ENCODE measurements at places on chromosomes 13 and 19.
A peak's percentile ranks its signal among the peaks of the same experiment; 100 is the strongest.

DNA sequence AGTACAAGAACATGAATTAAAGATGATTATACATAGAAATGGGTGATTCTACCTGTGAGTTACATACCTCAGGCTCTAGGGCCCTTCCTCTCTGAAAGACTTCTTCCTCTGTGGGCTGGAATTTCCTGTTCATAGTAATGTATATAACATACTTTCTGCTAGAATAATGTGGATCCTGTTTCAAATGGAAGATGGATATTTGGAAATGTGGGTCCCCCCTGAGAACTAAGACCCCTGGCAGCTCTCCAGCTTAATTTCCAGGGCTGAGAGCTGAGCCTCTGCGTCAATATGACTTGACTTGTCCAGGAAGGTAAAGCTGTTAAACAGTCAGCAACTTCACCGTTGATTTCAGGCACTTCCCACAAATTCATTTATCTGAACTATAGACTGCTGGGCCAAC, 296.3 kb downstream of the NALCN start:
- no peak for DNase-seq

DNA sequence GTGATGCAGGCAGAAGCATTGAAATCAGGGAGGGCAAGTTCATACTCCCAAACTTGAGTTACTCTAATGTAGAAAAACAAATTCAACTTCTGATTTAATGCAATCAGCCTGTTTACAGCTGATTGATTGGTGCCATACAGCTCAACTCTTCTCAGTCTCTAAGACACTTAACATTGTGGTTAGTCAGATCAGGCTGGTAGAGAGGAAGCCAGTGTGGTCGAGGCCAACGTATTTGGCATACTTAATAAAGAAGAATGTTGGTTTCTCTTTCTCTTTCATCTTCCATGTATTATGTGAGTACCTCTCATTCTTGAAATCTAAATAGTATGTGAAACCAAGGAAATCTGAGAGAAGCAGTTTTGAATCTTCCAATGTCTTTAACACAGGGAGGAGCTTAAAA, 255.0 kb upstream of the SLITRK1 start:
- peak; percentile 80 for DNase-seq

DNA sequence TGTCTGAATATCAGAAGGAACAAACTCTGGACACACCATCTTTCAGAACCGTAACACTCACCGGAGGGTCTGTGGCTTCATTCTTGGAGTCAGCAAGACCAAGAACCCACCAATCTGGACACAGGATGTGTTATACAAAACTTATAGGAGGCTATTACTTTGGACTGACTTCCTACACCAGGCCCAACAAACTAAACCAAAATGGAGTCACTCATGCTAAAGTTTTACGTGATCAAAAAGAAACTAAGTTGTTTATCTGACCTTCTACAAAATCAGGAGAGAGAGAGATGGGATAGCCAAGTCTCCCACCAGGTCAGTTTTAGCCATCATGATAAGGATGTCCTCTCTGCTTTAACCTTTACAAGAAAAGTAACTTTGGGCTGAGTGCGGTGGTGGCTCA, 3.2 kb upstream of the RAB11B start:
- DNase-seq: no peak

GRCh38 chr13:77702366-77702765, 4.9 kb downstream of the SLAIN1 start:
- DNase-seq: no peak

DNA sequence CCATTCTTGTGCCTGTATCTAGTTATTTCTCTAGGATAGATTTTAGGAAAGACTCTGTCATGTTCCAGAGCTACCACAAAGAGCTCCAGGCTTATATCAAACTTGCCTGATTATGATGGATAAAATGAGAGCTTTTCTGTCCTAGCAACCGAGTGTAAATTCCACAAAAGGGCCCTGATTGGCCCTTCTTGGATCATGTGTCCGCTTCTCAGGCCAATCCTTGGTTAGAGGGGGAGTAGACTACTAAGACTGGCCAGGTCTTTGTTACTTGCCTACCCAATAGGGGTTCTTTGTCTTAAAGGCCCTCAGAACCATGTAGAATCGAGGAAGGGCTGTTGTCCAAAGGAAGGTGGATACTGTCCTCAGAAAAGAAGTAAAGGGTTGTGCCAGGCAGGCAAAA, 2.4 kb downstream of the DHX34 start:
- peak; percentile 17 for DNase-seq

GRCh38 chr19:33274663-33275558, 27.4 kb downstream of the CEBPA start:
- no peak for DNase-seq

- no peak for DNase-seq
Measured at GRCh38 chr19:19300613-19301012, 19.7 kb downstream of the SUGP1 start.

DNA sequence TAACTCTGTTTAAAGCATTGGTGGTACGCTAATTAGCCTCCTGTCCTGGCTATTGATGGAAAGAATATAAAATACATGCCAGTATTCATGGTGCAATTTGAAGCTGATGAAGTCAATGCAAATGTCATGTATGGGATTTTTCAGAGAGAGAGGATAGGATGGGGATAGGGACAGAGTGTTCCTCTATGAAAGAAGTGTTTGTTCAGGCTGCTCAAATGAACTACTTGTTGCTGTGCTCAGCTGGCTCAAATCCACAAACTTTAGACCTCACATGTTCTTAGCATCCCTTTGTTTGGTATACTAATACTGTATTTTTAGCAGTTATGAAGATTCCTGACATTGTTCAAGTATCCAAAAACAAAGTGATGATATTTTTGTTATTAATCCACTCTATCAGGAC, 116.5 kb downstream of the SLITRK1 start:
- no peak for DNase-seq

DNA sequence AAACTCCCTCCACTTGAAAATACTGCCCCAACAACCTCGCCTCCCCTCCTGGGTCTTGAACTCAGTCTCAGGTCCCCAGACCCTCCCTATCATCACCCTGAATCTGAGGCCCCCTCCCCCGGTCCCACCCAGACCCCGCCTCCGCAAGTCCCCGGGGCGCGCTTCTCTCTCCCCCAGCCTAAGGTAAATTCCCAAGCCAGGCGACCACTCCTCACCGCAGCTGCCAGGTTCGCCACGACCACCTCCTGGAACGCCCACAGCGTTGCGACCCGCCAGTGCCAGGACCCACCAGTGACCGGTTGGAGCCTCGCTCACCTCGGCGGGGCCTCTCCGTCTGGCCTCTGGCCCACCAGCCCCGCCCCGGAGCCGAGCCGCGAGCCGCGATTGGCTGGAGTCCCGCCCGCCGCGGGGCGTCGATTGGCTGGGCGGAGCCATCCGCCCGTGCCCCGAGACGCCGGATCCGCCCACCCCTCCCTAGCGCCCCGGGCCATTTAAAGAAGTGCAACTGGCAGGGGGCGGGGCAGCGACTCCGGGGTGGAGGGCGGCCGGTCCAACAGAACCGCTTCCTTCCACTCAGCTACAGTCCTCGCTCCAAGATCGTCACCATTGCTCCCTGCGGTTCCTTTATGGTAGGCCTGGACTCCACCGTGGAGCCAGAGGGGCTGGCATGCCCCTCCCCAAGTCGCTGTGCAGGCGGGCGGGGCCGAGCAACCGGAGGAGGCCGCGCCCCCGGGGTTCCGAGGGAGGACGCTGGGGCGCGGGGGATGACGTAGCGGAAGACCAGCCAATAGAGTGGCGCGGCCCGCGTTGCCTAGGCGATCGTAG, at the start of gene SERTAD3:
Gene SERTAD3, minus strand, starts transcription at position 336 of the 825 bp plus-strand sequence. CDS start 2,255 bp downstream, outside the sequence.
- DNase-seq: peak; percentile 96

- no peak for DNase-seq
Measured at GRCh38 chr19:7458675-7459074, 30.2 kb downstream of the PEX11G start.

- peak; percentile 65 for DNase-seq
Measured at GRCh38 chr13:106917673-106918556, 350.0 kb upstream of the ARGLU1 start.

GRCh38 chr13:75308222-75308621, 173.7 kb downstream of the TBC1D4 start:
- no peak for DNase-seq

DNA sequence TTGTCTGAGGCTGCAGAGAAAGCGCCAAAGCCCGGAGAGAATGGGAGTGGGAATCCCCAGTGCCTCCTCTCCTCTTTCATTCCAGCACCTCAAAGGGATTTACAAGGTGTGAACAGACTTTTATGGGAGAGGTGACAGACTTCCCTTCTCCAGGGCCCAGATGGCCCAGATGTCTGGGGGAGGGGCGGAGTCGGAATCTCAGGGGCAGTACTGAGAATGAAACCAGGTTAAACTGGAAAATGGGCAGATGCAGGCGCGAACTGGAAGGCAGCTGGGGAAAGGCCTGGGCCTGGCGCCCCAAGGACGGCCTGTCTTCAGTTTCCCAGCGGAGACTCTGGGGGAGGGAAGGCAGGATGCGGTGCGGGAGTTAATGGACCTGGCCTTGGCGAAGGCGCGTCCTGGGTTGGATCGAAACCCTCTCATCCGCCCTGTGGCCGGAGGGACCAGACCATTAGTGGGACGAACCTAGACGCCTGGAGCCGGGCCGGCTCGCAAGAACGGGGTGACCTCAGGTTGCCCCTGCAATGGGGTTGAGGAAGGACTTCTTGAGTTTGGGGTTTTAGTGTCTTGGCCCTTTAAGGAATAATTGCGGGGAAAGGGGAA, 592 bp upstream of the TRIP10 start:
- no peak for DNase-seq

GRCh38 chr19:10100163-10100785, 2.2 kb downstream of the ANGPTL6 start:
- no peak for DNase-seq

GRCh38 chr13:105906746-105907145, 628.7 kb downstream of the EFNB2 start:
- no peak for DNase-seq

DNA sequence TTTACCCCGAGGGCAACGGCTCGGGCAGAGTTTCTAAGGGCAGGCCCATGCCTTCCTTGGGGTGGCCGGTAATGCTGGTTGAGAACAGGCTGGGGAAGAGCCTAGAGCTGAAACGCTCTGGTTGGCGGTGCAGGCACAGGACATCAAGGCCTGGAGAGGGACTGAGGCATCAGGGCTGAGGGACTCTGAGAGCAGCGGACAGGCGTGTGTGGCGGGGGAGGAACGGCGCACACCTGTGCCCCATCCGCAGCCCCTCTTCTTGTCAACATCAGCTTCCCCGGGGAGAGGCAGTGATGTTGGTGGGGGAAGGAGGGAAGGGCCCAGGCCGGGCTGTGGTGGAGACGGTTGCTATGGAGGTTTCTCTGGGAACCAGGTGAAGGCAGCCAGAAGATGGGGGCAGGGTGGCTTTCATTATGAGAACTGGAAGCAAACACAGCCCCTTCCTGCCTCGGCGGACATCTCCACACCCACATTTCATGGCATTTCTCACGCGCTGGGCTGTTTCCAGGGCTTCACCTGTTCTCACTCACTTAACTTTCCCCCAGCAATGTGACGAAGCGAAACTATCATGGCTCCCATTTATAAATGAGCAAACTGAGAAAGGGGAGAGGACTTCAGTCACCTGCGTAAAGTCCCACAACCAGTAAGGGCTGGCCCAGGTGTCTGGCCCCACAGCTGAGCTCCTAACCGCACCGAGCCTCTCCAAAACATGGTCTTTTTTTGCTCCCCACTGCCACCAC, 8.2 kb upstream of the ATF5 start:
- DNase-seq: no peak

DNA sequence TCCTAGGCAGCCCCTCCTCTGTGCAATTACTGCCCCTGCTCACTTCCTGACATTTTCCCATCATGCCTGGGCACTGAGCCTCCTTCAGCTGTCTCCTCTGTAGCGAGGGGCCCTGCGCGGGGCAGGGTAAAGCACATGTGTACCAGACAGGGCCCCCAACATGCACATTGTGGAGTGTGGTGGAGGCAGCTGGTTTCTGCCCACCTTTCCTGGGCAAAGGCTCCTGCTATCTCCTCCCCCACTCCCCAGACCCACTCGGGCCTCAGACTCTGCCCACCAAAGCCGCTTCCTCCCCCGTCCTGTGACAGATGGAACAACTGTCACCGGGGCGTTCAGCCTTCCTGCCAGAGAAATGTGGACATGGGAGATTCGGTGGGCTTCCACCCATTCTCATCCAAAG, 2.9 kb upstream of the KPTN start:
- DNase-seq: no peak

GRCh38 chr13:44198826-44199225, 174.8 kb upstream of the SERP2 start:
- no peak for DNase-seq

- DNase-seq: no peak
Measured at GRCh38 chr13:33073338-33073737, 57.1 kb downstream of the KL start.

DNA sequence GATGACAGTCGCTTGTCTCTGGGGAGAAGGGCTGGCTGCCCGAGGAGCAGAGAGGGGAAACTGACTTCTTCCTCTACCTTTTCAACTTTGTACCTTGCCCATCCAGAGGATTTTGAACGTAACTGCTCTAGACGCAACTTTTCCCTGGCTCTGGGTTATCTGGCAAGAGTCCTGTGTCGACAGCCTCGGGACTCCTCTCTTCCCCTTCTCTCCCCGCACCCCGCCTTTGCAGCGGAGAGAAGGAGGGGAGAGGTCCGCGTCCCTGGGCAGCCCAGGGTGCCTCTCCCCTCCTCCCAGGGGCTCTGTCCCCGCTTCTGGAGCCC, 574 bp downstream of the SH3GL1 start:
- DNase-seq: peak; percentile 19

DNA sequence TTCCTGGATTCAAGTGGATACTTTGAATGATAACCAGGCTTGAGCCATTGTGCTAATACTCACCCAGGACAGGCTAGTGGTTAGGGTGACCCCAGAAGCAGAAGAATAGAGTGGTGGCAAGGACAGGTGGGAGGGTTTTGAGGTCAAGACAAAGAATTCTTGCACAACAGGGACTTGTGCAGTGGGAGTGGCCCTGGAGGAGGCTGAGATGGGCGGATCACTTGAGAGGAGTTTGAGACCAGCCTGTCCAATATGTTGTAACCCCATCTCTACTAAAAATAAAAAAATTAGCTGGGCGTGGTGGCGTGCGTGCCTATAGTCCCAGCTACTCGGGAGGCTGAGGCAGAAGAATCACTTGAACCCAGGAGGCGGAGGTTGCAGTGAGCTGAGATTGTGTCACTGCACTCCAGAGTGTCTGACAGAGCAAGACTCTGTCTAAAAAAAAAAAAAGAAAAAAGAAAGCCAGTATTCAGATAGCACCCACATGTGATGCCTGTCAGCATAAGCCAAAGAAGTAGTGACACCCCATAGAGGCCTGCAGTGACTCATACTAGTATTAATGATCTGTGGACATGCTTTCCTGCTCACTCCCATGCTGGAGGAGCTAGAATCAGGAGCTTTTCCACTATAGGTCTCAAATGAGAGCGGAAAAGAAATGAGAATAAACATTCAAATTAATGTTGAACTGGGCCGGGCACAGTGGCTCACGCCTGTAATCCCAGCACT, 78.7 kb downstream of the RNF17 start:
- no peak for DNase-seq

GRCh38 chr13:45826731-45827130, 24.8 kb downstream of the SIAH3 start:
- DNase-seq: no peak

DNA sequence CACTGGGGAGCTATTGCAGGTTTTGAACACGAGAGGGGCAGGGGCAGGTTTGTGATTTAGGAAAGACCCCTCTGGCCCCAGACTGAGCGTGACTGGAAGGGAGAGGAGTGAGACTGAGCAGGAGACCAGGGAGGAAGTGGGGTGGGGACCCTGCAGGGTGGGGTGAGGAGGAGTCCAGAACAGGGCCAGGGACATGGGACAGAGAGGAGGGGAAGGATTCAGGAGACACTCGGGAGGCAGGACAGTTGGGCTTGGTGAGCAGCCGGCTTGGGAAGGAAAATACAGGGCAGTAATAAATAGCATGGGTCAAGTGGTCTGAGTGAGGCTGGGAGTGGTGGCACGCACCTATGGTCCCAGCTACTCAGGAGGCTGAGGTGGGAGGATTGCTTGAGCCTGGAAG, 9.4 kb downstream of the FOSB start:
- DNase-seq: peak; percentile 73

GRCh38 chr13:93227280-93227877, 772 bp downstream of the GPC6 start:
- DNase-seq: no peak

All from CD4-positive, alpha-beta T cell treated with Interleukin-21 for 1 hour (primary cell).